Cortex of kidney (tissue), 1 donor: ENCODE measurements at places on chromosomes 11 and 22.

GRCh38 chr22:47074105-47074504 is 311.7 kb downstream of the TBC1D22A start:
- DNase-seq = no peak

- DNase-seq = no peak
These were observed 164.0 kb upstream of the PDGFD start for GRCh38 chr11:104327861-104328511.

DNA sequence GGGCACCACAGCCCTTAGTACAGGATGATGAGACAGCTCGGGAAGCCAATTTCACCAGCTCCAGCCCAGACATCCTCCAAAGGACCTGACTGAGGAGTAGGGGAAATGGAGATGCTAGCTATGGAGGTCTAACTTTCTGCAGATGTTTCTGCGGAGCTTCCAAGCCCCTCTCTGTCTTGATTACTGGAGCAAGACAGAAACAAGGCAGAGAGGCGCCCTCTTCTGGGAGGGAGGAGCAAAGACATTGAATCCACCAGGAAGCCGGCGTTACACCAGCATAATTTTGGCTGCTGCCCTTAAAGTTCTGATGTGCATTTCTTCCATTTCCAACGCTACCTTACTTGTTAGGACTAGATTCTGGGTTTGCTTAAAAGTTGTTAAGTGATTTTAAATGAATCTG is 107.3 kb upstream of the HSD17B12 start:
- DNase-seq = no peak

GRCh38 chr11:63015521-63016215 is at the start of gene SLC22A8:
TSS of gene SLC22A8 (minus strand) at chr11:63015841. CDS start at chr11:63014958, 883 bp downstream.
- DNase-seq = no peak

- DNase-seq = no peak
These were observed 81.7 kb downstream of the BARX2 start for GRCh38 chr11:129457321-129457720.

GRCh38 chr11:77410076-77410827 is 63.6 kb downstream of the PAK1 start:
- no peak for DNase-seq

DNA sequence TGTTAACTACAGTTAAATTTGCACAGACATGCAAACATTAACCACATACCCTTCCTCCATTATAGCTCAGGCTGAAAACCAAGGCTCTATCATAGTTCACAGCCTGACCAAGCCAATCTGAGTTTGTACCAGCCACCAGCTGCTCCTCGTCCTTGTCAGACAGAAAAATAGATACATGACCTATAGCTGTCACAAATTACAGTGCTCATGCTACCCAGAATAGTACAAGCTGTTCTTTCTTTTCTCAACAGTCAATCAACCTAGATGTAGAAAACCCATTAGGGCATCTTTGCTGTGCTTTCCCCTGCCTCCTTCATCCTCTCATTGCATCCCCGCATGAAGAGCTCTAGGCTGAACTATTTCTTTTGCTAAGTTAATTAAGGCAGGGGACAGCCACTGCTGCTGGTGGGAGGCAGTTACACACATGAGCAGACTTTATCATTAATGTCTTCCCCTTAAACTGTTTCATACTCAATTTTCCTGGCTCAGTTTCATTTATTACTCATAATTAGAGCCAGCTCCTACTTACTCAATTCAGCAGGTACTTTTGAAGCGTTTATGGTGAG is 148.3 kb downstream of the TRPC6 start:
- DNase-seq = no peak

DNA sequence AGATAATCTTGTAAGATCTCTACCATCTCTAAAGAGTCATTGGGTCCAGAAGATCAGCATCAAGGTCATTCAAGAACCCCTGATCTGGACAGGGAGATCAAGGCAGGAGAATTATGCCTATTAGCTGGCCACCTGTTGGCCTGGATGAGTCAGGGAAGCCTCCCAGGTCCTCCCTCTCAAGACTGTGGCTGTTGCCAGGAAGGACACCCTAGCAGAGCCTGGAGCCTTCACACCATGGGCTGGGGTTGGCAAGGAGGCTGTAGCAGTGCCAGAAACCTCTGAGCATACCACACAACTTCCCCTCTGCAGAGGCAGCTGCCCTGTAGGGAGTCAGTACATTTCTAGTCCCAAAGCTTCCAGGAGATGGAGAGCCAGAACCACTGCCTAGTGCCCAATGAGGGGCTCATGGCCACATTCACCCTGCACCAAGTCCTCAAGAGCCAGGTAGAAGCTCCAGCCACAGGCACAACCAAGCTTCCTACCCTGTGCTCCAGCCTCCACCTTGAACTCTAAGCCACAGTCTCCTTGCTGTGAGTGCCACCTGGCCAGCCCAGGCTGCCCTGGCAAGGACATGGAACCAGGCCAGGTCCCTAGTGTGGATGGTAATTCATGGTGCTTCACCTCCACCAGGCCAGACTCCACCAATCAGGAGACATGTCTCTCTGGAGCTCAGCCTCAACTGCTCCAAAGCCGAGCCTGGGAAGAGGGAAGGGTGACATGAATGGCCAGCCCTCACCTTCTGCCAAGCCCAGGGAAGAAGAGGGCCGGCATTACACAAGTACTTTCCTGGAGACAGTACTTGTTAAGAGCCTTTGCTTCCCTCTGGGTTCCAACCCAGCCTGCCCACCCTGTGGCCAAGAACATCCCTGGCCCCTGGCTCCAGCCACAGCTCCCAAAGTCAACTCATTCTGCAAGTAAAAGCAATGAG is 124.3 kb downstream of the BUD13 start:
- no peak for DNase-seq

GRCh38 chr22:37231406-37232139 is 12.5 kb downstream of the RAC2 start:
- DNase-seq = no peak

DNA sequence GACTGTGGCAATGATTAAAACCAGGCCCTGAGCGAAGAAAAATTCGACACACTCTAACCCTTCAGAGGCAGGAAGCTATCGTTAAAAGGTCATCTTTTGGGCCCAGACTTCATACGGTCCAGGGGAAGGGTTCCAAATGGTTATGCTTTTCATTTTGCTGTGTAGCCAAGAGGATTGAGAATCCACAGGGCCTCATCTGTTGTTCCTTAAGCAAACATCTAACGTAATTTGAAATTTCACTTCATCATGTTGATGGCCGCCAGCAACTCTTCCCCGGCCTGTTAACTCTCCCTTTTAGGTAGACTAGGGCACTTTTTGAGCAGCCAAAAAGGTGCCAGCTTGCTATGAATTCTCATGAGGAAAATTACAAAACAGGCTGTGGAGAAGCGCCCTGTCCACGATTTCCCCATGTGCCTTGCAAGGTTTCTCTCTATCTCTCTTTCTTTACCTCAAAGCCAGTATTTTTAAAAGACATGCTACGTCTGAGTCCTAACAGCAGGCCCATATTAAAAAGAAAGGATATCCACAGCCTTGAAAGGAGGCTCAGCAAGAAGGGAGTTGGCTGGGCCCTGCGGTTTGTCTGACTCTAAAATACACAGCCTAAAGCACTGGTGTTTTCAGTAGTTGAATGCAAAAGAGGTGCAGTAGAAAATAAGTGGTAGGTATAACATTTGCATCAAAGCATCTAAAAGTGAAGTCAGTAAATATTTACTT is 356.3 kb upstream of the NARS2 start:
- DNase-seq = no peak

GRCh38 chr11:65646288-65646957 is 8.5 kb downstream of the SIPA1 start:
- DNase-seq = no peak

DNA sequence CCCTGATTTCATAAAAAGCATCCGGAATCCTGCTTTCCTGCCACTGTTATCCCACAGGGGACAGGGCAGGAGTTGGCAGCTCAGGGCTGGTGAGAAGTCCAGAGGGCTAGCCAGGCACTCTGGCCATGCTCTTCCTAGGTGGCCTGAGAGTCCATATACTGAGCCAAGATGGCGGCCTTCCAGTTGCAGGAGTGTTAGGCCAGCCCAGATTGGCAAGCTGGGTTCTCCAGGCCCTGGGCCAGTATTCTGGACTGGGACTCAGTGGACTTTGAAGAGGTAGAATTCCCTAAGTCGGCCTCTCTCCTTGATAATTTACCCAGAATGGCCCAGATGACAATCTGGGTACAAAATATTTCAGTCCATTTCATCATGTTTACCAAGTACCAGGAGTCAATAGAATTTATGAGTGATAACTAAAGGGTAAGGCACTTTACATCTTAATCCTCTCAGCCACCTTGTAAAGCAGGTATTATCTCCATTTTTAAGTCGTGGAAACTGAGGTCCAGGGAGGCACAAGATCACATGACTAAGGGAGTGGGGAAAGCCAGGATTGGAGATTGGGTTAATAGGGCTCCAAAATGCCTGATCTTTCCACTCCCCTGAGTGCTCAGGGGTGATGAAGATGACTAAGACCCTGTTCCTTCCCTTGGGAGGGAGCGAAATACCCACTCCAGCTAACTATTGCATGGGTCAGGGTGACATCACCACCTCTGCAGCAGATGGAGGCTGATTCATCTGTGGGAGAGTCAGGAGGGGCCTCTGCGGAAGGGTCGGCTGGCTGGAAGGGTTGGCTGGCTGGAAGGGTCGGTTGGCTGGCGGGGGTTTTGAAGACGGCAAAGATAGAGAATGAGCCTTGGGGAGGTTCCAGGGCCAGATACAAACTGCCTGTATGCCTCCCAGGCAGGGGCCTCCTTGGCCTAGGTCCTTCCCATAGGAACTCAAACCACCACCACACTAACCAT is 1.2 kb upstream of the MICALL1 start:
- no peak for DNase-seq

DNA sequence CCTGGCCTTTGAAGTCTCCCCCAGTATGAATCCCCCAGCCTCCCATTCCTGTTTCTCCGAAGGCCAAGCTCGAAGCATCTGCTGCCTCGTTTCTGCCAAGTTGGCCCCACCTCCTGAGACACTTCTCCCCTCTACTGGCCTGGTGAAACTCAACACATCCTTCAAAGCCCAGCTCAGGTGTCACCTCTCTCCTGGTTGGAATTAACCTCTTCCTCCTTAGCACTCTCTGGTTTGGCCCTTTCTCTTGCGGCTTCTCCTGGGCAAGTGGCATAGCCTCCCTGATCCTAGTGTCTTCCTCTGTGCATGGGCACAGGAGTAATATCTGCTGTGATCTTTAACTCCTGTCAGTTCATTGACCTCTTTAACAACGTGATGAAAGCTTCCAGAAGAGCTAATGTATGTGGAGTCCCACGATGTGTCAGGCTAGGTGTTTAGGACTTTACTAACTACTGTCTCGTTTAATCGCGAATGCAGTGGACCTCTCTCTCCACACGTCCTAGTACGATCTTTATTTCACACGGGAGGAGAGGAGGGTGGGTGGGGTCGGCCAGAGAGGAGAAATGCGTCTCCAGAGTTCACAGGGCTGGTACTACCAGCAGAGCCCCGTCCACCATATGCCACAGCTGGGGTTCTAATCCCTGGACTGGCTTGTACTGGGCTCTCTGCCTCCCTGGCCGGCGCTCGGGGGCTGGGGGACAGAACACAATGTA is 826 bp upstream of the PTPRJ start:
- no peak for DNase-seq

- DNase-seq = no peak
These were observed 4.2 kb downstream of the FAR1 start for GRCh38 chr11:13672576-13673210.

GRCh38 chr11:60530454-60531100 is 15.4 kb downstream of the MS4A13 start:
- DNase-seq = no peak

- no peak for DNase-seq
These were observed 16.4 kb downstream of the PRCP start for GRCh38 chr11:82883853-82884252.

DNA sequence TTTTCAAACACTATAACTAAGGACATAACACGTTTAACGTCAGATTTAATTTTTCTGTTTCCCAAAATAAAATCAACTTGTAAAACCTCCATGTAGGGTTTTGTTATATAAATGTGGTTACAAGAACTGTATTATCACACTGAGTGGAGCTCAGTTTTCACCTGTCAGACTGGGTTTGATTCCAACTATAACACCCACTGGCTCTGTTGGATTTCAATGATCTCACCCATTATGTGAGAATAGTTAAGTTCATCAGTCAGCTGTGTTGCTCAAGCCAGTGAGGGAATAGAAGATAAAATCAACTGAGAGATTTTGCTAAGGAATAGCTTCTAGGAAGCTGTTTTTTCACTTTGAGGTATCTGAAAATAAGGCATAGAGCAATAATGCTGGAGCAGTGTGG is 5.1 kb upstream of the OR52R1 start:
- no peak for DNase-seq

DNA sequence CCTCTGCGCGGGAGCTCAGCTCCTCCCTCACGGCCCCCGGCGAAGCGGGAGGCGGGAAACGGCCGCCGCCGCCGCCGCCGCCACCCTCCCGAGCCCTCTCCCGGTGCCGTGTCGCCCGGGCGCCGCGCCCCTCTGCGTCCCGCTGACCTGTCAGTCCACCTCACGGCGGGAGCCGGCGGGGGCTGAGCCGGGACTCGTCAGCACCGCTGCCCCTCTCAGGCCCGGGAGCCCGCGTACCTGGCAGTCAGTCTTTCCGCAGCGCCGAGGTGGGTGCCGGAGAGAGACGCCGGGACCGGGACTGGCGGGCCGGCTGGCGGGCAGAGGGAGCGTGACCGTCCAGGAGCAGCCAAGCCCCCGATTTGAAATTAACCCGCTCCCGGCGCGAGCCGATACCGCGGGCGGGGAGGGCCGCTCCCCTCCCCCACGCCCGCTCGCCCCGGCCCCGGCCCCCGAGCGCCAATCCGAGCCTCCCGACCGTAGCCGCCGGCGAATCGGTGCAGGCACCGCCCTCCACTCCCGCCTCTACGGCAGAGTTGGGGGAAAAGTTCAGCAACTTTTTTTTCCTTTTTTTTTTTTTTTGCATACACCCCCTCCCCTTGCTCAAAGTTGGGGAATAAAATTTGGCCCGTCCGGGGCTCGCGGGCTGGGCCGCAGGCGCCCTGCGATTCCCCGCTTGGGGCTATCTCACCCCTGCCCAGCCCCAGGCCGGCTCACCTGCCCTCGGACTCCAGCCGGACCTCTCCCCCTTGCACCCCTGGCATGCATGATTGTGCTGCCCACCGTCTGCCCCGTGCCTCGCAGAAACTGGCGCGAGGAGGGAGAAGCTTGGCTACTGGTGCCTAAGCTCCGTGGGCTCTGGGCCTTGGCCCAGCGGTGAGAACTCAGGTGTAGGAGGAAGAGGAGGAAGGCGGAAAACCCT is 774 bp upstream of the E2F8 start:
- no peak for DNase-seq

DNA sequence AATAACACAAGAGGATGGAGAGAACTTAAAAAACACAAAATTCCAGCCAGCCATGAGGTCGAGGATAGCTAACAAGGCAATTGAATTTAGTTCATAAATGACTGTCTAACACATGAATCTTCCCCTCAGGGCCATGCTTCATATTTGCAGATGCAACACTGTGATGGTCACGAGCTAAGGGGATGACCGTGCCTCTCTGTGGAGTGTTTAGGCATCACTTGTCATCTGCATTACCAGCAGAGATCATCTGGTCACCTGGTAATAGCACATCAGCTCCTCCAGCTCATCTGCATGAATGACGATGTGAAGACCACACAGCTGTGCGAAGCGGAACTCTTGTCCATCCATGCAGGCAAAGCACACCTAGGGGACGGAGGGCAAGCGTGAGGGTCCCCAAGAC is 20.9 kb upstream of the SLC25A1 start:
- no peak for DNase-seq

- DNase-seq = no peak
These were observed 143.4 kb downstream of the C11orf91 start for GRCh38 chr11:33557201-33557600.

GRCh38 chr11:68539395-68539794 is 78.8 kb downstream of the PPP6R3 start:
- no peak for DNase-seq
